ENCODE measurements at places on chromosomes 16 and 17.

DNA sequence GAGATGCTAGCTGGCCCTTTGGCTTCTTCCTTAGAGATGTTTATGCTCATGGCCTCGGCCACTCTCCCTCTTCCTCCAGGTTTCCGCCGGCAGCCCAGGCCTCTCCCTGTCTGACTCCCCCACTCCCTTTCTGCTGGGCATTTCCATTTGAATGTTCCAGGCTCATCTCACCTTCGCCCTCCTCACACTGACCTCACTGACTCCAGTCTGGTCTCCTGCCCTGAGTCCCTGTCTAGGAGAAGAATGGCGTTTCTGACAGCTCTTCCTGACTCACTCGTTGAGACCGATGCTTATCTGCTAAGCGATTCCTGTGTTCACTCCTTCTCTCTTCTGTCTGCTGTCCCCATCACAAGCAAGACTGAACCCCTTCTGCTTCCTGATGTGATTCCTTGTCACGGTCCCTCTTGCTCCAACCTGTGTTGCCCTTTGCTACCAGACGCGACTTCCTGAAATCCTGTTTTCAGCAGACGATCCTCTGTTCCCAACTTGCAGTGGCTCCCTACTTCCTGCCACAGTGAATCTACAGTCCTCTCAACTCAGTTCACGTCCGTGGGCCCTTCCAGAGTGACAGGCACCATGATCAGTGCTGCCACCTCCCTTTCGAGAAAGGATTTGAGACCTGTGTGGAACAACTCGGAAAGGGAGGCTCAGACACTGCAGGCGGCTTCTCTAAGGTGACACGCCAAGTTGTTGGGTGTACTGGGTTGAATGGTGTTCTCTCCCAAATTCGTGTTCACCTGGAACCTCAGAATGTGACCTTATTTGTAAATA, 176.4 kb downstream of the MSI2 start:
- DNase-seq, result no peak

- no peak for DNase-seq
Observed at GRCh38 chr17:50892101-50892776, 26.1 kb upstream of the TOB1 start.

GRCh38 chr16:53511084-53511402, 8.0 kb upstream of the AKTIP start:
- DNase-seq, result no peak

DNA sequence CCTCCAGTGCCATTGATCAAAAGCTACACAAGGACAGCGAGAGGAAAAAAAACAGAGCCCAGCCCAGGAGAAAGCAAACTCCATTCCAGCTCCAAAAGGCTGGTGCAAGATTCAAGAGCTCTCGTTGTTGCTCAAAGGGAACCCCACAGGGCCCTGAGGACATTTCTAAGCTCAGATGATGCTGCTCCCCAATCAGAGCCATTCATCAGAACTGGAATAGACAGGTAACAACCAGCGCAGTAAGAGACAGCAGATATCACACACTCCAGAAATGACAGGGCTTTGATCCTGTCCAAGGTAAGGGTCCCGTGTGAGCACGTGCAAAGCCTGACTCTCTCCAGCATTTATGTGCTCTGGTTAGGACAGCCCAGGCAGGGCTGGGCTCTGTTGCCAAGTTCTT, 20.1 kb downstream of the PMP22 start:
- no peak for DNase-seq

GRCh38 chr17:50689956-50690886, 17.5 kb downstream of the ANKRD40 start:
- no peak for DNase-seq

- no peak for DNase-seq
Observed at GRCh38 chr16:87958632-87959031, 7.4 kb downstream of the BANP start.

DNA sequence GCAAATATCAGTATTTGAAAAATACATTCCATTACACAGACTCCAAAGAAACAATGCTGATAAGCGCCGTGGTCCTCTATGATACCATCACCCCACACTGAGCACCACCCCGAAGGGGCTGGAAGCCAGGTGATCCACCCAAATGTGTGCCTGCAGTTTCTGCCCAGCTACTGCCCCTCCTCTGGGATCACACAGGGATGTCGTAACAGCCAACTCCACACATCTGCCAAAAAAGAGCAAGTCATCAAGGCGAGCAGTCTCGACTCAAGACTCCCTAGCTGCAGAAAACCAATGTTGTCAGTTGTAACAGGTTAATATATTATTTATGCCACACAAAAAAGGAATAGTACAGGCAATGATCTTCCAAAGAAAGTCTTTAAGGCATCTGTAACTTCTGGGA, 21.0 kb downstream of the CYB5D2 start:
- DNase-seq, result no peak

GRCh38 chr17:80110447-80110812, 9.0 kb downstream of the GAA start:
- DNase-seq, result no peak

DNA sequence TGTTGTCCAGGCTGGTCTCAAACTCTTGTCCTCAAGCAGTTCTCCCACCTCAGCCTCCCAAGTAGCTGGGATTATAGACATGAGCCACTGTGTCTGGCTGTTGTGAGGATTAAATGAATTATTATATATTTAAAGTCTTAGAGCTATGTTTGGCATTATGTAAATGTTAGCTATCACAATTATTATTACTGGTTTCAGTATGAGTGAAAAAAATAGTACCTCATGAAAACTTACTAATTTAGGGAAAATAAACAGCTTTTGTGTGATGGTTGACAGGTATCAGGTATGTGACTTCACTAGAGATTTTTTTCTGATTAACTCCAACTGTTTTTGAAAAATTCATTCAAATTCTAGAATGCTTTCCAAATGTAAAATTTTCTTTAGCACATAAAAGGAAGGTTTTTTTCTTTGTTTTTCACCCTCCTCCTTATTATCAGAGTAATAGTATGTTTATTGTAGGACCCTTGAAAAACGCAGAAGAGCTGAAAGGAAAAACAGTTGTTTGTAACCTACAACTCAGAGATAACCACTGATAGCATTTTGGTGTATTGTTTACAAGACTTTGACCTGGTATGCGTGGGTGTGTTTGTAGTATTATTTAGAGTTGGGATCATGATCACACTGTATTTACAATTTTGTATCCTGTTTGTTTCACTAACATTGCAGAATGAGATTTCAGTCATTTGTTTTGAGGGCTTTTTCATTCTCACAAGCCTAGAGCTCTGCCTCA, 13.2 kb downstream of the NLK start:
- DNase-seq, result no peak

GRCh38 chr17:78185981-78186691, 716 bp downstream of the TK1 start:
- DNase-seq, result peak; percentile 26

- no peak for DNase-seq
Observed at GRCh38 chr17:35082073-35082657, 18.7 kb upstream of the RFFL start.

DNA sequence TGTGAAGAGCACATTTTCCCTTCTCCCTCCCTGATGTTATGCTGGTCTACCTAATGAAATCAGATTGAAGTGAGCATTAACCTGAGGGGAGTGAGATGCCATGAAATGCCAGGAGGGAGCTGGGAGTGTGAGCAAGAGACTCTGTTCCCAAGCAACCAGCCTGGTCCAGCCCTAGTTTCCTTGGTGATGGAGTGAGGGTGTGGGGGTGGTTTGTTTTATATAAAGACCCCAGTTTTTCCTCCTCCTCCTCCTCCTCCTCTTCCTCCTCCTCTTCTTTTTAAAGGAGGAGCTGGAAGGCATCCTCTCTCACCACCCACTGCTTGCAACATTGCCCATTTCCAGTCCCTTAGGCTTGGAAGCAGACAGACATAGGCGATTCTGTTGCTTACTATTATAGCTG, 97.1 kb downstream of the DNAH3 start:
- DNase-seq, result no peak

GRCh38 chr17:19402171-19402570, 8.9 kb upstream of the RNF112 start:
- no peak for DNase-seq

DNA sequence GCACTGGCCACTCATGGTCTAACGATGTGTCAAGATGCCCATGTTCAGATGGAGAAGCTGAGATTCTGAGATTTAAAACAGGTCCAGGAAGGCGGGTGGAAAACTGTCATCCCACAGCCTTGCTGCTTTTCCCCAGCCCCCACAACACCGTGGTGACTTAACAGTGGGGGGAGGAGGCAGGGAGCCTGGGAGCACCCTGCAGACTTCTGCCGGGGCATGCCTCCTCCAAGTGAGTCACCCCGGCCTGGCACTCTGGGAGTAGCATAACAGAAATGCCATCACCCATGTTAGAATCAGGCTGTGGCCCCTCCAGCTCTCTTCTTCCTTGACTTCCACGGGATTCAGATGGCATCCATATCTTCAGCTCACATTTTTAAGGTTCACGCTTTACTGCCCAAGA, 164.8 kb downstream of the CBLN1 start:
- DNase-seq, result no peak

DNA sequence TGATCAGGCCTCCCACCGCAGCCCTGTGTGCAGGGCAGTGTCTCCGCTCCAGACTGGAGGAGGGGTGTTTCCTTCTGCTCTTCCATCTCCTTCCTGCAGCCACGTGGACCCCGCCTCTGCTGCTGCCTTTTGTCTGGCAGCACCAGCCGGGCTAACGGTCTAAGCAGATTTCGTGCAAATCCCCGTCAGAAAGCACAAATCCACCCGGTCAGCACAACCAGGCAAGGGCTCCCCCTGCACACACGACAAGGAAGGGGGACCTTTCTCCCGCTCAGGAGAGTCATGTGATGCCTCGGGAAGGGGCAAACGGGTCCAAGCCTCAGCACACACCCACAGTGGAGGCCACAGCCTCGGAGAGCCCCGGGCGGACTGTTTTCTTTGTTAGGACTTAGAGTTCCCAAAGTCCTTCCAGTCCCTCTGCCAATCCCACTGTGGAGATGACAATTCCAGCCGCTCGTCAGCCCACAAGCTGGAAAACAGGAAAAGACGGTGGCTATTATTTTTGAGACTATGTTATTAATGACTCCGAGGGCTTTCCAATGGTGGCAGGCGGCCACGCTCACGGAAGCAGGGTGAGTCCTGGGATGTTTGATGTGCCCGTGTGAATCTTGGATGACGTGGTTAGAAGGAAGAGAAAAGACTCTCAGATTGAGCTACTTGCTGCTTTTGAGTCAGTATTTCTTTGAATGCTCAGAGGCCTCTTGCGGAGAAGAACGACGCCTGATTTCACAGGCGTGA, 22.5 kb upstream of the MEAK7 start:
- DNase-seq, result no peak

GRCh38 chr16:88102597-88102996, 151.4 kb downstream of the BANP start:
- no peak for DNase-seq

GRCh38 chr16:2595393-2596205, 57.8 kb downstream of the PDPK1 start:
- DNase-seq, result no peak

GRCh38 chr17:56222255-56222654, 69.0 kb downstream of the ANKFN1 start:
- DNase-seq, result no peak

GRCh38 chr16:9772526-9773225, 409.6 kb downstream of the GRIN2A start:
- DNase-seq, result no peak

DNA sequence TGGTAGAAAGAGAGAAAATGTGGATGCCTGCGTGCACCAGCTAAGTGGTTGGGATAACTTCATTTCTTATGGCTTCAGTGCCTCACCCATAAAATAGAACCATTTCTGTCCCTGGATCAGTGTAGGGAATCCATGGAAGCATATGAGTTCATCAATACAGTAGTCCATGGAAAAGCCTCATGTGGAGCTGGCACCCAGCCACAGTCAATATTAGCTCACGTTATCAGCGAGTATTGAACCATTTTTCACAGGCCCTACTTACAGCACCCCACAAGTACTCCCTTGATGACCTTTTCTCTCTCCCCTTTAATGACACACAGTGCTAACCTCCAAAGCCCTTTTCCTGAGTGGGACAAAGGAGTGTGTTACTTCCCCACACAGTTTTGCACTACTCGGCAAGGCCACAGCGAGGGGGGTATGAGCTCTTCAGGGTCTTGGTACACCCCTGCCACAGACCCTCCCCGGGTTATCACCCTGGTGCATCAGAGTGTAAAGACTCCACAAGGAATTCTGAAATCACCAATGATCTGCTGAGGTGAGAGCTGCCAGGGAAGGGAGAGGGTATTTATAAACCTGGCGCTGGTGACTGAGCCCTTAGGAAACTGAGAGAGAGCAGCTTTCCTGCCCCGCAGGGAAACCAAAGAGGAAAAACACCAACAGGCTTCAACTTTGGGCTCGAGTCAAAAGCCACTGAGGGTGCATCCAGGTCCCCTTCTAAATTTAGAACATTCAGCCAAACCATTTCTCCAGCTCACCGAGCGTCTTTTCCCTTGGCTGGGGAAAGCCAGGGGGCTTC, 36.9 kb downstream of the DYNLRB2 start:
- DNase-seq, result no peak

DNA sequence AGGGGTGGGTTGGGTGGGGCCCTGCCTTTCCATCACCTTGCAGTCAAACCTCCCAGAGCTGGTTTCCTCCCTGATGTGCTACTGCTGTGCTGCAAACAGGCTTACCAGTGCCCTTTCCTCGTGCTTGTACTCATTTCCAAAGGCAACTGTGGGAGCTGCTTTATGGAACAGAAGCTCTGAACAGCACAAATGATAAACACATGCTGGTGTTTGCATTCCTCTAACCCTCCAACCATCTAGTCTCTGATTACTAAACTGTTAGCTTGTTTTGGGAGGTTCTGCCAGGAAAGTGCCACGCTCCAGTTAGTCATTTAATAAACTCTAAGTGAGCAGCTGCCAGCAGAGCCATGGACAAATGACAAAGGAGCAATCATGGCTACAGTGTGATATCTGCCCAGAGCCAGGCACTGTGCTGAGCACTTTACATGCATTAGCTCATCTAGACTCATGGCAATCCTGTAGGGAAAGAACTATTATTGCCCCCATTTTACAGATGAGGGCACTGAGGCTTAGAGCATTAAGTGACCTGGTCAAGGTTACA, 110.4 kb downstream of the VAT1L start:
- no peak for DNase-seq

GRCh38 chr17:48055531-48056245, 7.5 kb downstream of the NFE2L1 start:
- DNase-seq, result peak; percentile 25

- DNase-seq, result no peak
Observed at GRCh38 chr17:32120141-32120540, 22.2 kb upstream of the RHOT1 start.
